ENCODE measurements at places on chromosomes 16 and 17. TPM values are rescaled to one million over a fixed set of nuclear protein-coding genes. Genes with fewer than 3 reads are reported as not detected.

ADGRG1 gene
- total RNA-seq = 25.6 TPM

PYY gene
- not detected for total RNA-seq

CLEC19A gene
- not detected for total RNA-seq

C16orf92 gene
- not detected for total RNA-seq

OMG gene
- total RNA-seq = 6.5 TPM

TAOK2 gene
- 27.4 TPM for total RNA-seq

TEKT1 gene
- total RNA-seq = not detected

SLC38A8 gene
- not detected for total RNA-seq

PRAC1 gene
- not detected for total RNA-seq

MT1G gene
- 15.8 TPM for total RNA-seq

PITPNC1 gene
- 22.0 TPM for total RNA-seq

KIF18B gene
- 0.66 TPM for total RNA-seq

MYO1D gene
- total RNA-seq = 139 TPM

TM4SF5 gene
- total RNA-seq = not detected

GJD3 gene
- not detected for total RNA-seq

BCL6B gene
- 12.1 TPM for total RNA-seq

CCR7 gene
- total RNA-seq = 0.22 TPM

G6PC3 gene
- total RNA-seq = 36.8 TPM

NDRG4 gene
- 486 TPM for total RNA-seq

CCL4L2 gene
- total RNA-seq = not detected

C16orf74 gene
- 6.2 TPM for total RNA-seq

TRPV2 gene
- total RNA-seq = 66.1 TPM

NPIPB2 gene
- total RNA-seq = 4.4 TPM

DLX3 gene
- not detected for total RNA-seq

HSD17B1 gene
- 0.85 TPM for total RNA-seq

BMERB1 gene
- 21.8 TPM for total RNA-seq

TEX19 gene
- total RNA-seq = not detected

SOST gene
- total RNA-seq = not detected

OTOP3 gene
- total RNA-seq = not detected

ABCC11 gene
- total RNA-seq = not detected

TPPP3 gene
- total RNA-seq = 2.3 TPM

TBC1D3E gene
- total RNA-seq = not detected

DPEP3 gene
- not detected for total RNA-seq

TSPOAP1 gene
- total RNA-seq = 1.3 TPM

CFAP52 gene
- total RNA-seq = not detected

ELMO3 gene
- total RNA-seq = 1.5 TPM

CCL1 gene
- not detected for total RNA-seq

SLC52A1 gene
- total RNA-seq = not detected

MYOCD gene
- 0.85 TPM for total RNA-seq

PERCC1 gene
- total RNA-seq = not detected

Data from subcutaneous adipose tissue (tissue), 4 donors.